Umbilical cord (tissue), 2 donors: ENCODE measurements at places on chromosomes 1 and 21. TPM values are rescaled to one million over a fixed set of nuclear protein-coding genes. Genes with fewer than 3 reads are reported as not detected.

DNA sequence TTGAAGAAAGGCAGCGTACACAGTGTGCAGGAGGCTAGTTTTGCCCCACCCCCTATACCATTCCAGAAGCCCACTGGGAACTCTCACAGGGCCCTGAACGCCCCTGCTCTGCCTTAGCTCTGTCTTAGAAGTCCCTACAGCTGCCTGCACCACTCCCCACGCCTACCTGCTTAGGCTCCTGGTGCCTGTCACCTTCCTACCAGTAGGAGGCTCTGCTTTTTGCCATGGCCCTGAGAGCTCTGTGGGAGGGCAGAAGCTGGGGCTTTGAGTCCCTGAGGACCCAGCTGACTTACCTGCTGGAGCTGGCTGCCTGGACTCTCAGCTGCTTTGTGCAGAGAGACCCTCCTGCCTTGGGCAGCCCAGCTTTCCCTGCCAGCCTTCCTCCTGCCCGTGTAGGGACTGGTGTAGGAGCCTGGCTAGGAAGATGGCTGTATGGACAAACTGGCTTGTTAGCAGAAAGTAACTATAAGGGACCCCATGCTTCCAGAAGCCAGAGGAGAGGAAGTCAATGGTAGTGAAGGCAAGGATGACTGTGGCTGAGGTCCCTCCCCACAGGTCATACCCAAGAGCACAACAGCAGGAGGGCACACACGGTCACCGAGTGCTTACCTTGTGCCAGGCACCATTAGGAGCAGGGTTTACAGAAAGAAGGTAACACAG is 9.8 kb upstream of the CELSR2 start:
- no peak for DNase-seq

DNA sequence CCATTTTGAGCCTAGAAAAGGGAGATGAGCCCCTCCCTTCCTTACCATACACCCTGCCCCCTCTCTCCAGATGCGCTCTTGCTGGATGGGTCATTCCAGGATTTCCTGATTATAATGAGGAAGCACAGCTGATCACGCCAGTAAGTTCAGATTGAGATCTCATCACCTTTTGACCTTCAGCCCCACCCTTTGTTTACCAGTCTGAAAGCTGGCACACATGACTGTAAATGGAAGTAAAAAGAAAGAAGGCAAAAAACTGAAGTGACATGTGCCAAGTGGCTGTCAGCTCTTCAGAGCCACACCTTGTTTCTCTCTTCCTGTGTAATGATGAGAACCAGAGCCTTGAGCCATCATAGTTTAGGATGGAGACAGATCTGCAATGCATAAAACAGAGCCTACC is 27.9 kb downstream of the S1PR1 start:
- peak; percentile 60 for DNase-seq

GRCh38 chr1:195804547-195804946 is 803.7 kb downstream of the KCNT2 start:
- DNase-seq = no peak

- DNase-seq = no peak
Observed at GRCh38 chr1:98893371-98893770, 111.3 kb downstream of the PLPPR5 start.

- no peak for DNase-seq
Observed at GRCh38 chr1:77341195-77341594, 59.4 kb downstream of the AK5 start.

GRCh38 chr1:160606611-160607010 is 27.3 kb upstream of the CD84 start:
- no peak for DNase-seq

- no peak for DNase-seq
Observed at GRCh38 chr1:200869753-200870391, 2.9 kb upstream of the GPR25 start.

DNA sequence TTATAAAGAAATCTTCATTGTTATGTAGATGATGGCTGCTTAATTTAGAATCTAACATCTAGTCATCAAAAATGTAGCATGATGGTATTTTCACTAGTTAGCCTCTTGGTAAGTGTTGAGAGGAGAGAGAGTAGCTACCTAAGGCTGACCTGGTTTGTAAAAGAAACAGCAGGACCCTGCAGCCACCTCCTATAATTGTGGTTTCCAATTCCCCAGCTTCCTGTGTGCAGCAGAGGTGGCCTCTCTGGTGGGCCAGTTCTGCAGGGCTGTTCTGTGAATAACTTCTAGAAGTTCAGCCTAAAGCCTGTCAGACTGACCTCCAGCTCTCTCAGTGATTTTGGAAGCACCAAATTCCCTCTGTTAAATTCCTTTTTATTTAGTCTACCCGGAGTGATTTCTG is 246.4 kb upstream of the LRRC7 start:
- DNase-seq = no peak

DNA sequence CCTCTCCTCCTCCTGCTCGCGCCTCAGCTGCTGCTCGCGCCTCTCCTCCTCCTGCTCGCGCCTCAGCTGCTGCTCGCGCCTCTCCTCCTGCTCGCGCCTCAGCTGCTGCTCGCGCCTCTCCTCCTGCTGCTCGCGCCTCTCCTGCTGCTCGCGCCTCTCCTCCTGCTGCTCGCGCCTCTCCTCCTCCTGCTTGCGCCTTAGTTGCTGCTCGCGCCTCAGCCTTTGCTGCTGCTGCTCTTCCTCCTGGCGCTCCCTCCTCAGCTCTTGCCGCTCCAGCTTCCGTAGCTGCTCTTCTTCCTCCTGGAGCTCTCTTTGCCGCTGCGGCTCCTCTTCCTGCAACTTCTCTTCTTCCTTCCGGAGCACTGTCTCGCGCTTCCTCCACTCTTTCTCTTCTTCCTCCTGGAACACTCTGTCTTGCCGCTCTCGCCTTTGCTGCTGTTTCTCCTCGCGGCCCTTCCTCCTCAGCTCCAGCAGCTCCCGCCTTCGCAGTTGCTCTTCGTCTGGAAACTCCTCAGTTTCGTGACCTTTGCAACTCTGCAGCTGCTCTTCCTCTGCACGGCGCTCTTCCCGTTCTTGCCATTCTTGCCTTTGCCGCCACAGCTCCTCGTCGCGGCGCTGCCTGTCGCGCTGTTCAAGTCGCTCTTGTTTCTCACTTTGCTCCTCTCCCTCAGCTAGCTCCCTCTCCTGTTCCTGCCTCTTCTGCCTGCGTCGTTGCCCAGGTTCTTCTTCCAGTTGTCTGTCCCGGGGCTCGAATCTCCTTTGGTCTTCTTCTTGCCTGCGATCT is 3.0 kb downstream of the TCHH start:
- peak; percentile 9 for DNase-seq

DNA sequence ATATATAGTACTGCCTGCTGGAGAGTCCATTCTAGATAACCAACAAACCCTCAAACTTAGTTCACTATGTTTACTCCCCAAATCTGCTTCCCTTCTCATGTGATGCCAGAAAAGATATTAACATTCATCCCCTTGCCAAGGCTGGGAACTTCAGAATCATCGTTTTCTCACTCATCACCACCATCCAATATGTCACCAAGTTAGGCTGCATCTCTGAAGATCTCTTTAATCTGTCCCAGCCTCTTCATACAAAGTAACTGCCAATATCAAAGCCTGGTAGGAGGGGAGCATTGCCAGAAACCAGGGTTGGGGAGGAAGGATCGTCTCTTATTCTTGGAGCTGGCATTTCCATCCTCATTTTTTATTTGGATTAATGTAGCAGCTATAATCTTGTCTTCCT is 71.6 kb downstream of the XCL2 start:
- DNase-seq = no peak

CYB5RL gene
- 1.9 TPM for total RNA-seq

NIT1 gene
- 30.6 TPM for total RNA-seq

ELOVL1 gene
- 18.1 TPM for total RNA-seq

TMEM39B gene
- 0.96 TPM for total RNA-seq

HSD3B1 gene
- 10.8 TPM for total RNA-seq

CFHR1 gene
- 5.5 TPM for total RNA-seq
